ENCODE measurements at places on chromosomes 2 and 18.

GRCh38 chr2:137172162-137172561 lies 406.8 kb downstream of the THSD7B start:
- DNase-seq: no peak
- no peaks in the 10 kb centered on the region for H3K27me3 ChIP-seq
- H3K4me3 ChIP-seq: no peak overlapping the region
- H3K4me1 ChIP-seq: no peaks in the 10 kb centered on the region
- no peaks in the 10 kb centered on the region for H3K36me3 ChIP-seq

DNA sequence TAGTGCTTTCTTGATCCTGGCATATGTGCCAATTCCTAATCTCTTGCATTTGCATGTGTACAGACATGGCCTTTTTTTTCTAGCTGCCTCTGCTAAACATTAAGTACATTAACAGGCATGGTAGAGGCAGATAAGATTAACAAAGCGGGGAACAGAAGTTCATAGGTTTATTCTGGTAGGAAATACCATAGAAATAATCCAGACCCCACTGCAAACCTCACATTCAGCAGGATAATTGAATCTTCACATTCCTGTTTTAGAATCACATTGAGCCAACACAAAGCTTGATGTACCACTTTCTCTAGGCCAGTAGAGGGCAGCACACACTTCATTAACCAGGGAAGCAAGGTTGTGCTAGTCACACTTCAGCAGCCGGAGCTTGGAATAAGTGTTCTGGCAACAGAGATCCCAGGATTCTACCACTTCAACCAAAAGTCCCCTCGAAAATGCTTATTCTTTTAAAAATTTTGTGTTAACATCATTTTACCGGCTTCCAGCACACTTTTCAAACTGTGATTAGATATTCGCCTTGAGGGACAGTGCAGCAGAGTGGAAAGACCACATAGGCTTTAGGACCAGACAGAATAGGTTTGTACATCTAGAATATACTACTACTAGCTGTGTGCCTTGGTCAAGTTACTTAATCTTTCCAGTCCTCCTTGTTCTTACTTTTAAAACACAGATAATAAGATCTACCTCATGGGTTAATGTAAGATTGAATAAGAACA lies 420.2 kb upstream of the CHST9 start:
- no peak overlapping the region for H3K4me3 ChIP-seq
- no peaks in the 10 kb centered on the region for H3K4me1 ChIP-seq
- H3K27me3 ChIP-seq: no peaks in the 10 kb centered on the region
- DNase-seq: no peak
- H3K36me3 ChIP-seq: no peaks in the 10 kb centered on the region

- H3K27ac ChIP-seq: no peak overlapping the region
- no peaks in the 10 kb centered on the region for H3K4me1 ChIP-seq
- H3K4me3 ChIP-seq: no peak overlapping the region
- H3K36me3 ChIP-seq: no peaks in the 10 kb centered on the region
- DNase-seq: no peak
Observed at GRCh38 chr2:39164089-39164488, 43.2 kb upstream of the SOS1 start.

- H3K4me3 ChIP-seq: no peak overlapping the region
- H3K4me1 ChIP-seq: no peaks in the 10 kb centered on the region
- no peak for DNase-seq
- H3K27ac ChIP-seq: peak overlapping the region; percentile 30
- H3K36me3 ChIP-seq: no peaks in the 10 kb centered on the region
Observed at GRCh38 chr18:34834897-34835296, 124.8 kb downstream of the DTNA start.

DNA sequence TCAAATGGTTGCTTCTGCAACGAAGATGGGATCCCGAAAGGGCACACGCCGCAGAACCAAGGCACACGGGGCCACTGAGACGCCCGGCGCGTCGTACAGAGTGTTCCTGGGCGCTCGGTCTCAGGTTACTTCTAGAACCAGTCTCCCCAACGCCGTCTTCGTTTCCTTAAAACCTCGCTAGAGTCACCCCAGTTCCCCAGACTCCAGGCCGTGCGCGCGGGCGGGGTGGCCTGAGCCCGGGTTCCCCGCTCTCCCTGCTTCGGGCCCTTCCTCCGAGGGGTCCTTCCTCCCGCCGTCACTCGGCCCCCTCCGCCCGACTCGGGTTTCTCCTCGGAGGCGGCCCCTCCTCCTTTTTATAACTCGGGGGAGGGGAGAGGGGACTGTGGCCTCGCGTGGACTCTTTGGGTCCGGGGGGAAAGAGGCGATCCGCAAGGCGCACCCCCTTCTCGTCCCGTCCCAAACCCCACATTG lies 774 bp upstream of the FZD7 start:
- no peak for DNase-seq
- peak overlapping the region; percentile 96 for H3K27ac ChIP-seq
- no peaks in the 10 kb centered on the region for H3K36me3 ChIP-seq
- H3K4me1 ChIP-seq: peaks cover 48% of the 10 kb centered on the region

DNA sequence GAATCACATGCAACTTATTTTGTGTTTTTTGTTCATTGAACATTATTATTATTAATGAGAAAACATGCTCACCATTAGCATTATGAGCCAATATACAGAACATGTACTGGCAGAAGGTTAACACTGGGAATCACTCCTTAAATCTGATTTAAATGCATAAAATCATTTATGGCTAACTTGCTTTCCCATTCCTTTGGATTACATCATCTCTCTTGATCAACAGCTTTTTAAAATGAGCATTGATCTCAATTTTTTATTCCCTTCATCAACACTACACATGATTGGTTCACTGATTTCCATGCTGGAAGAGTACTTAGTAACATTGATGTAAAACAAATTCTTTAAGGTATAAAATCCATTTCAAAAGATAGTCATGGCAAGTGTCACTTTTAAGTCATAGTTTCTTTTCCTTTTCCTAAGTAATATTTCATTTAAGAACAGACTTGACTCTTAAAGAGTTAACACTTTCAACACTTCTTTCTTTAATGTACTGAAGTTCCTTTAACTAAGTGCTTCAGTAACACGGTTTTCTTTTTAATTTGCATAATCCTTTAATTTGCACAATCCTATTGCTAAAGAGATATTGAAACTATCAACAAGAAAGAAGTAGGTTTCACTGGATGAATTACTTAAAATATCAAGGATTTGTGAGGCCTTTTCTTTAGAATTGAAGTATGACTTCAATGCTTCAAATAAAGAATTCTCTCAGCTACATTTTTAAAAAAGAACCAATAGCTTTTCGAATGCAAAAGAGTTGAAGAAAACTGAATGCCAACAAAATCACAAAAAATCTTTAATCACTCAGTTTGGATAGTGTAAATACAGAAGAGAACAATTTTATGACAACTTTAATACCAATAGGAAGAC lies 24.9 kb upstream of the BUB1 start:
- H3K4me3 ChIP-seq: no peak overlapping the region
- no peaks in the 10 kb centered on the region for H3K4me1 ChIP-seq
- H3K27me3 ChIP-seq: no peaks in the 10 kb centered on the region
- no peaks in the 10 kb centered on the region for H3K36me3 ChIP-seq
- no peak for DNase-seq
- no peak overlapping the region for H3K27ac ChIP-seq

DNA sequence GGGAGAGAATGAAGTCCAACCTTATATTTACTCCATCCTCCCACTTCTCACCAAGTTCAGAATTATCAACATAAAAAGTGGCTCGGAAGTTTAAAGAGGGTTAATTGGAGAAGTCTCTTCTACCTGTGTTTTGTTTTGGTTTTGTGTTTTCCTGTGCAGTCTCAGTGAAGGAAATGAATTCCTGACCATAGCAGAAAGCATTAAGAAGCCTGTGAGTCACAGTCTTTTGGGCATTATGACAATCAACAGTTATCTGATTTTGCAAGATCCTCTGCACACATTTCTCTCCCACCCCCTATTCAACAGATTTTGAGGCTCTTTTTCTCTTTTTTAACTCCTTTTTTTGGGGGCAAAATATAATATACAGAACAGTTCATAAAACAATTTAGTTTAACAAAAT lies 8.6 kb upstream of the RPL37A start:
- peaks cover 8% of the 10 kb centered on the region for H3K4me1 ChIP-seq
- DNase-seq: no peak
- H3K27ac ChIP-seq: peak overlapping the region; percentile 30
- H3K4me3 ChIP-seq: no peak overlapping the region
- H3K36me3 ChIP-seq: no peaks in the 10 kb centered on the region

DNA sequence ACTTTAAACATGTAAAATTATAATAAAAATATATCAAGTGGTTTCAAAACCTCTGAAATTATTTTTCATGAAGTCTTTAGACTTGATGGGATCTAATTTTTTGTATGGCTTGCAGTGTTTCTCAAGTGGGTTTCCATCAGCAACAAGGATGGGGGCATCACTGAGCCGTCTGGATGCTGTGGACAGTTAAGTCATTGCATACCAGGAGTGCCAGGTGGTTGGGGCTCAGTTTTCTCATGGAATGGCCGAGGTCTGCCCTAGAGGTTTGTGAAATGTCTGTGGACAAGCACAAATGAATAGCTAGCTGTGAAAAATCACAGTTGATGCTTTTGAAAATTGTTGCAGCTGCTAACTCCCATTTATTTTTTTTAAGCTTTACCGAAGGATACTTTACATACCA lies 1.7 kb downstream of the PRELID3A start:
- no peaks in the 10 kb centered on the region for H3K27me3 ChIP-seq
- no peaks in the 10 kb centered on the region for H3K36me3 ChIP-seq
- no peak overlapping the region for H3K27ac ChIP-seq
- DNase-seq: no peak

DNA sequence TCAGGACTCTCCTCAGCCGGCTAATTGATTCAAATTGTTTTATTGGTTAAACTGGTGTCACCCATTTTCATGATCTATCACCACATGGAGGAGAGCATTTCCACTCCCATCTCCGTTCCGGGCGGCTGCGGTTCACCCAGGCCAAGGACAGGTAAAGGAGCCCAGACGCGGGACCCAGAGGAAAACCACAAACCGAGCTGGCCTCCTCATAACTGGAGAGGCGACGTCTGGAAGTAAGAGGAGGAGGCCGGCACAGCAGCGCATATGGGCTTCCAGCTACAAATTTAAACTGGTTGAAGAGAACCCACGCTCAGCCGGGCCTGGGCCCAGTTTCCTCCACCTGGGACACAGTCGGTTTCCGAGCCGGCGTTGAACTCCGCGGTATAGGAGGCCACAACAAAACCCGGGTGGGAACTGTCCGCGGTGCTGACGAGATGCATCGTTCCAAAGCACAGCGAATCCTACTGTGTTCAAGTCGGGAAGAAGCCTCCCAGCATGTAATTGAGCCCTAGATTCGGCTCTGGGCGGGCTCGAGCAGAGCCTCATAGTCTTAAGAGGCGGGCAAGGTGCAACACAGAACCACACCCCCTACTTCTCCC lies 3.0 kb upstream of the SKOR2 start:
- no peaks in the 10 kb centered on the region for H3K4me1 ChIP-seq
- H3K4me3 ChIP-seq: no peak overlapping the region
- no peaks in the 10 kb centered on the region for H3K36me3 ChIP-seq
- DNase-seq: no peak
- no peak overlapping the region for H3K27ac ChIP-seq
- H3K27me3 ChIP-seq: peaks cover 13% of the 10 kb centered on the region

- no peaks in the 10 kb centered on the region for H3K36me3 ChIP-seq
- no peak for DNase-seq
- no peak overlapping the region for H3K27ac ChIP-seq
- no peaks in the 10 kb centered on the region for H3K27me3 ChIP-seq
- no peak overlapping the region for H3K4me3 ChIP-seq
Observed at GRCh38 chr2:112166806-112167499, 28.8 kb downstream of the FBLN7 start.

GRCh38 chr2:242029422-242030225 lies 160.1 kb downstream of the RTP5 start:
- DNase-seq: no peak
- H3K36me3 ChIP-seq: no peaks in the 10 kb centered on the region
- no peak overlapping the region for H3K4me3 ChIP-seq
- H3K27me3 ChIP-seq: peaks cover 84% of the 10 kb centered on the region

DNA sequence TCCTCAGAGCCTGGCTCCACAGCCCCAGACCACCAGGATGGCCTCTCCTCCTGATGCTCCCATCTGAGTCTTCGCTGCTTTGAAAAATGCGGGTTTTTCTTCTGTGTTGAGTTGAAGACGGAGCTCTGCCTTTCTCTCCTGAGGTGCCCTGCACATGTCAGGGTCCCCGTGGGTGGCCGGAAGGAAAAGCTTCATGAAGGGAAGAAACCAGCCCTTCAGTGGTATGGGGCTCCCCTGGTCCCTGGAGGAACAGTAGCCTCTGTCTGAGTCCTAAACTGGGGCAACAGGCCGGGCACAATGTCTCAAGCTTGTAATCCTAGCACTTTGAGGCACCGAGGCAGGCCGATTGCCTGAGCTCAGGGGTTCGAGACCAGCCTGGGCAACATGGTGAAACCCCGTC lies 54.7 kb upstream of the CAB39 start:
- H3K4me1 ChIP-seq: peaks cover 23% of the 10 kb centered on the region
- no peak for DNase-seq
- no peak overlapping the region for H3K4me3 ChIP-seq
- H3K36me3 ChIP-seq: no peaks in the 10 kb centered on the region
- no peaks in the 10 kb centered on the region for H3K27me3 ChIP-seq

- H3K27ac ChIP-seq: no peak overlapping the region
- no peak for DNase-seq
- peaks cover 10% of the 10 kb centered on the region for H3K4me1 ChIP-seq
- no peaks in the 10 kb centered on the region for H3K36me3 ChIP-seq
- no peak overlapping the region for H3K4me3 ChIP-seq
Observed at GRCh38 chr2:1406434-1406833, 6.8 kb upstream of the TPO start.
